ENCODE measurements at places on chromosomes 3 and 15.

- DNase-seq: no peak
Measured at GRCh38 chr3:52404391-52404790, 40.5 kb downstream of the SEMA3G start.

DNA sequence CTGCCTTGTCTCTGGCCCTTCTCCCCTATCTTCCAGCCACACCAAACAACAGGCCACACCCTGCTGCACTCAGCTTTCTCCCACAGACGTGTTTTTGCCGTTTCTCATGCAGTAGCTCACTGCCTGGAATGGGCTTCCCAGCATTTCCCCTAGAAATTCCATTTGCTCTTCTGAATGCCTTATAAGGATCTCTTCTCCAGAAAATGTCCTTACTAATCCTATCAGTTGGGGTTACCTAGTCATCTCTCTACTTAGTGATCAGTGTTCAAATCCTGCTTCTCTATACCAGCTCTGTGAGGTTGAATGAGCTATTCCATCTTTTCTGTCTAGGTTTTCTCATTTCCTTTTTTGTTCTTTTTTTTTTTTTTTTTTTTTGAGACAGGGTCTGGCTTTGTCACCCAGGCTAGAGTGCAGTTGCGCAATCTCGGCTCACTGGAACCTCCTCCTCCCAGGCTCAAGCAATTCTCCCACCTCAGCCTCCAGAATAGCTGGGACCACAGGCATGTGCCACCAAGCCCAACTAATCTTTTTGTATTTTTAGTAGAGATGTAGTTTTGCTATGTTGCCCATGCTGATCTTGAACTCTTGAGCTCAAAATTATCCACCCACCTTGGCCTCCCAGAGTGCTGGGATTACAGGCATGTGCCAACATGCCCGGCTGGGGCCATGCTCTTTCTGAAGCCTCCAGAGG, 98.2 kb upstream of the CHD2 start:
- no peak for DNase-seq

DNA sequence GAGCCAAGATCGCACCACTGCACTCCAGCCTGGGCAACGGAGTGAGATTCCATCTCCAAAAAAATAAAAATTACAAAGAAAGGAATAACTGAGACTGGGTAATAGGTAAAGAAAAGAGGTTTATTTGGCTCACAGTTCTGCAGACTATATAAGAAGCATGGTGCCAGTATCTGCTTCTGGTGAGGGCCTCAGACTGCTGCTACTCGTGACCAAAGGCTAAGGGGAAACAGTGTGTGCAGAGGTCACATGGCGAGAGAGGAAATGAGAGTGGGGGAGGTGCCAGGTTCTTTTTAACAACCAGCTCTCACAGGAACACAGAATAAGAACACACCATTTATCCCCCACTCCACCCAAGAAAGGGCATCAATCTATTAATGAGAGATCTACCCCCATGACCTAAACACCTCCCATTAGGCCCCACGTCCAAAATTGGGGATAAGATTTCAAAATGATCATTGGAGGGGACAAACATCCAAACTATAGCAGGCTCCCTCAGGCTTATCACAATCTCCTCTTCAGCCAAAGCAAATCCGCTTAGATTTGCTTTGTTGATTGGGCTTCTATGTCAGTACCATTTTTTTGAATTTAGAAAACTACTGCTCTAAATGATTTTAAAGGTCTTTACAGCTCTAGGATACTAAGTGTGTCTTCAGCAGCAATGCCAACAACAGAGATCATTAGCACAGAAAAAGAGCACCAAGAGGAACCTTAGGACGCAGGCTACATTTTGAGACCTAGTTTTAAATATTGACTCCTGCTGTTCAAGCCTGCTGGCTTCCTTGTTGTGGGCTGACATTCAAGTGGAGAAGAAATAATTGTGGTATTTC, 84.2 kb upstream of the TBL1XR1 start:
- no peak for DNase-seq

GRCh38 chr3:165459924-165460835, 264.0 kb upstream of the SLITRK3 start:
- DNase-seq: no peak

GRCh38 chr15:27768732-27769475, 330.2 kb downstream of the OCA2 start:
- no peak for DNase-seq

DNA sequence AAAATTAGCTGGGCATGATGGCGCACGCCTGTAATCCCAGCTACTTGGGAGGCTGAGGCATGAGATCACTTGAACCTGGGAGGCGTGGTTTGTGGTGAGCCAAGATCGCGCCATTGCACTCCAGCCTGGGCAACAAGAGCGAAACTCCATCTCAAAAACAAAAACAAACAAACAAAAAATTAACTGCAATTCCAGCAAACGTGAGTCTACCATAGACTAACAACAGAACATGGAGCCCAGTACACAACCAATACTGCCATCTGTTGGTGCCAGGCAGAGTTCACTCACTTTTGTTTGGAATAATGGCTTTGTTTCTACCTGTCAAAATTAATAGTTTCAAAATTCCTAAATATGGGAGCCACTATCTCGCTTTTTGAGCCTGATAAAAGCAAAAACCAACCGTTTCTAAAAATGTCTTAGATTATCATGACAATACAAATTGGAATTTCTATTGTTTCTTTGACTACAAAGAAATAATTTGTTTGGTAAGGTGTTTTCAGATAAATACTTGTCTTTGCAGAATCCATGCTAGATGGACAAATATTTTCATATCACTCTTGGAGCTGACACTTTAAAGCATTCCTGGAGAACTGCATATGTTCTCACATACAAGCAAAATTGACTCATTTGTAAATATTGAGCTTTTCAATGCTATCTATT, 45.0 kb downstream of the GPR176 start:
- DNase-seq: peak; percentile 34

DNA sequence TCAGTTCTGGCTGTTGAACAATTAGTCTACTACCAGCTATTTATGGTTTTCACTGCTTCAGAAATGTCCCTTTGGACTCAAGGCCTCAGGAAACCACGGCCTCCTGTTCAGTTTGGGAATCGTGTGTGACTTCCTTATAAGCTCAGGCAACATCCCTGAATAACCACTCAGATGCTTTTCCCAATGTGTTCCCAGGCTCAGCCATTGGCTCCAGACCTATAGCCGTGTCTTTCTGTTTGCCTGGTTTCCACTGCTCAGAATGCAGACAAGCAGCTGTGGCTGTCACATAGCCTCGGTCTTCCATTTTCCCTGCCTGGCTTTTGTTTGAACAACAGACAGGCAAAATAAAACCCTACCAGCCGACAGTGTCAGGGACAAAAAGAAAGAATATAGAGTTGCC, 63.2 kb upstream of the ATP2B2 start:
- DNase-seq: no peak

- DNase-seq: no peak
Measured at GRCh38 chr3:190088890-190089289, 31.8 kb downstream of the P3H2 start.
